ENCODE measurements at places on chromosomes 1 and 21. TPM values are rescaled to one million over a fixed set of nuclear protein-coding genes. Genes with fewer than 3 reads are reported as not detected.

The OPTC gene
- not detected for total RNA-seq

The CCDC27 gene
- not detected for total RNA-seq

The ATP1A1 gene
- total RNA-seq, result 228 TPM

The RGS8 gene
- total RNA-seq, result not detected

The MFAP2 gene
- total RNA-seq, result not detected

The DENND2C gene
- 2.2 TPM for total RNA-seq

The FHAD1 gene
- total RNA-seq, result not detected

The CHI3L2 gene
- 5.0 TPM for total RNA-seq

The OR14A16 gene
- total RNA-seq, result not detected

The FOXO6 gene
- total RNA-seq, result 0.91 TPM

The PCP4 gene
- not detected for total RNA-seq

The RORC gene
- 6.2 TPM for total RNA-seq

The DNMT3L gene
- total RNA-seq, result not detected

The RNF19B gene
- 44.9 TPM for total RNA-seq

The PTTG1IP gene
- total RNA-seq, result 98.3 TPM

The CRYAA gene
- not detected for total RNA-seq

The DCAF8 gene
- total RNA-seq, result 182 TPM

The OR10Z1 gene
- not detected for total RNA-seq

The S100A1 gene
- not detected for total RNA-seq

The CHD1L gene
- total RNA-seq, result 25.3 TPM

The OR6N1 gene
- total RNA-seq, result not detected

The SYT14 gene
- not detected for total RNA-seq

The RHD gene
- 0.20 TPM for total RNA-seq

The AADACL4 gene
- not detected for total RNA-seq

The OR6F1 gene
- not detected for total RNA-seq

The WDR26 gene
- total RNA-seq, result 209 TPM

The CSF3R gene
- 3.6 TPM for total RNA-seq

The PRR9 gene
- total RNA-seq, result not detected

The SPRR2G gene
- not detected for total RNA-seq

The AGT gene
- not detected for total RNA-seq

The DPT gene
- not detected for total RNA-seq

The SLC2A5 gene
- 0.64 TPM for total RNA-seq

The PDPN gene
- total RNA-seq, result not detected

The FAM72B gene
- total RNA-seq, result 1.3 TPM

The MANEAL gene
- 0.69 TPM for total RNA-seq

The THEM4 gene
- 69.5 TPM for total RNA-seq

The GNG4 gene
- total RNA-seq, result not detected

All from CD4-positive, CD25-positive, alpha-beta regulatory T cell (primary cell).